ENCODE measurements at places on chromosomes 4 and X.

- DNase-seq: peak; percentile 53
Observed at GRCh38 chrX:154051201-154051810, 31.6 kb upstream of the IRAK1 start.

GRCh38 chr4:81722290-81722851 is 250.7 kb upstream of the RASGEF1B start:
- DNase-seq: peak; percentile 76

- DNase-seq: no peak
Observed at GRCh38 chr4:152488246-152488645, 47.6 kb downstream of the FBXW7 start.

DNA sequence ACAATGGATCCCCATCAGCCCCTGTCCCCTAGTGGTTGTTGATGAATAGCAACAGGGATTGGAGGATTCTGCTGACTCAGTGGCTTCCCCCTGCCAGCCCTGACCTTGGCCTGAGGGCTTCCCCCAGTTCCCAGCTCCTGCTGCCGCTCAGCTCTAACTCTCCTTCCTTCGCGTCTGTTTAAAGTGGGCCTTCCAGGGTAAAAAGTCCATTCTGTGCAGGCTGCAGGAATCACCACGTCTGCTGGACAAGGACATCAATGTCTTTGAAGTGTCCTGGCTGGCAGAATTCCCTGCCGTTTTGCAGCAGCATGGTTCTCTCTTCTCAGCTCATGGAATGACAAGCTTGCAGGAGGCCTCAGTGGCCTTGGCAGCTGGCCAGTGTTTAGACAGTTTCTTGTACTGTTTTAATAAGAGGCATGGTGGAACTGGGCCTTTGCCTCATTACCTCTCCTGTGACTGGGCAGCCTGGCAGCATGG is 152.5 kb upstream of the STX18 start:
- DNase-seq: no peak

- DNase-seq: no peak
Observed at GRCh38 chr4:133483600-133484246, 334.6 kb downstream of the PCDH10 start.

- DNase-seq: no peak
Observed at GRCh38 chrX:34294665-34295064, 162.6 kb upstream of the FAM47A start.

GRCh38 chrX:109274806-109275205 is 207.1 kb downstream of the GUCY2F start:
- no peak for DNase-seq

- no peak for DNase-seq
Observed at GRCh38 chr4:8411351-8412180, 29.0 kb downstream of the ACOX3 start.

DNA sequence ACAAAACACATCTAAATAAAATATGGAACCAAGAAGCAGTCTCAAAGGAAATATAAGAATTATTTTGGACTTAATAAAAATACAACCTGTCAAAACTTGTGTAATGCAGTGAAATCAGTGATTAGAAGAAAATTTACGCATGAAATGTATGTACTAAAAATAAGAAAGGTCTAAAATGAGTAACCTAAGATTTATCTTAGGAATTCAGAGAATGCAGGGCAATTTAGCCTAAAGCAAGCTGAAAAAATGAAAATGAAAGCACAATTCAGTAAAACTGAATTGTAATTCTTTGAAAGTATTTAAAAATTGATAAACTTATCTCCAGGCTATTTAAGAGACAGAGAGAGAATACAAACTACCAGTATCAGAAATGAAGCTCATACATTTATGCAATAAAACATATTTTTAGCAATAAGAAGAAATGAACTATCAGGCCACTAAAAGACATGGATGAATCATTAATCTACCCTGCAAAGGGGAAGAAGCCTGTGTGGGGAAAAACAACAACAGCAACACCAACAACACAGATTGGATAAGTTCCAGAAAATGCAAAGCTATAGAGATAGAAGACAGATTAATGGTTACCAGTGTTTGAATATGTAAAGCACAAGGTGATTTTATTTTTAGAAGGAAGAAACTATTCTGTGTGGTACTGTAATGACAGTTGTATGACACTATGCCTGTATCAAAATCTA is 442.0 kb upstream of the ADGRL3 start:
- no peak for DNase-seq

GRCh38 chr4:168383510-168383909 is 65.0 kb upstream of the DDX60 start:
- no peak for DNase-seq

DNA sequence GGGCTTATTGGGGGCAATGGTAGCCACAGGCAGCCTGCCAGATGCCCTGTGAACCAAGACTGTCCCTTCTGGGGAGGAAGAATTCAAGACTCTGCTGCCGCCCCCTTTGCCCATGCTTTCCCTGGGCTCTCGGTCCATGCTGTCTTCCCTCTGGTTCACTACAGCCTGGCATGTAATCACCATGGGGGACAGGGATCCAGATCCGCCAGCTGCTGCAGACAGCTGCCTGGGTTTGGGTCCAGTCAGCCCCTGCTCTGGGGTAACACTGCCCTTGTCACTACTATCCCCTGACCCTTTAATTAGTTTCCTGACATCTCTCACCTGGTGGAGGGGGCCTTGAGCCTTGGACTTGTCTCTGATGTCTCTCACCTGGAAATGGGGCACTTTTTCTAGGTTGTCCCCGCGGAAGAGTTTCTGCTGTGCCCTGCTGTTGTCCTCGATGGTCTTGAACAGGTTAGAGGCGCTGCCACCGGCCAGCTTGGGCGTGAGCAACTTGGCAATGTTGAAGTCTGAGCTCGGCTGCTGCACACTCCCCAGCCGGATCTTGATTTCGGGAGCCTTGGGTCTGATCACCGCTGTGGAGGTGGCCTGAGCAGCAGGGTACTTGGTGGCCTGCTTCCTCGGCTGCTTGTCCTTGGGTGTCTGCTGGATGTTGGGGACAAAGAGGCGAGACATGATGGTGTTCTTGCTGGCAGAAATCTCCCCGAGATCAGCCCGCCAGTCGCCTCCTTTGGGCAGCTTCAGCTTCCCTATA is 6.4 kb downstream of the C4orf54 start:
- no peak for DNase-seq

GRCh38 chr4:86043755-86044592 is 315.9 kb downstream of the MAPK10 start:
- DNase-seq: peak; percentile 79

- no peak for DNase-seq
Observed at GRCh38 chrX:133924548-133924947, 60.8 kb downstream of the GPC3 start.

- DNase-seq: no peak
Observed at GRCh38 chrX:85419293-85419692, 39.8 kb upstream of the POF1B start.

DNA sequence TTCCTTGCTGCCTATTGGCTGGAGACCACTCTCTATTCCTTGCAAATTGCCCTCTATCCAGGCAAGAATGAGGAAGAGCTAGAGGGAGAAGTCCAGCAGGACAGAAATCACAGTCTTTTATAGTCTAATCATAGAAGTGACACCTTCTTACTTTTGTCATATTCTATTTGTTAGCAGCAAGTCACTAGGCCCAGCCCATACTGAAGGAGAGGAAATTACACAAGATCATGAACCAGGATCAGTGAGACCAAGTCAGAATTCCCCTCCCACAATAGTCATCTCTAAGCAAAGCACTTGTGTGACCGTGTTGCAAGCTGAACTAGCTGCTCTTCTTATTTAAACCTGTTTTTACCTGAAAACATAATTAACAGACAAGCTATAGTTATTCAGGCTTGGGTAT is 317.7 kb downstream of the INPP4B start:
- DNase-seq: no peak

- DNase-seq: no peak
Observed at GRCh38 chrX:78437621-78438020, 110.2 kb upstream of the CYSLTR1 start.

- DNase-seq: no peak
Observed at GRCh38 chr4:186151499-186151898, 39.9 kb upstream of the CYP4V2 start.

DNA sequence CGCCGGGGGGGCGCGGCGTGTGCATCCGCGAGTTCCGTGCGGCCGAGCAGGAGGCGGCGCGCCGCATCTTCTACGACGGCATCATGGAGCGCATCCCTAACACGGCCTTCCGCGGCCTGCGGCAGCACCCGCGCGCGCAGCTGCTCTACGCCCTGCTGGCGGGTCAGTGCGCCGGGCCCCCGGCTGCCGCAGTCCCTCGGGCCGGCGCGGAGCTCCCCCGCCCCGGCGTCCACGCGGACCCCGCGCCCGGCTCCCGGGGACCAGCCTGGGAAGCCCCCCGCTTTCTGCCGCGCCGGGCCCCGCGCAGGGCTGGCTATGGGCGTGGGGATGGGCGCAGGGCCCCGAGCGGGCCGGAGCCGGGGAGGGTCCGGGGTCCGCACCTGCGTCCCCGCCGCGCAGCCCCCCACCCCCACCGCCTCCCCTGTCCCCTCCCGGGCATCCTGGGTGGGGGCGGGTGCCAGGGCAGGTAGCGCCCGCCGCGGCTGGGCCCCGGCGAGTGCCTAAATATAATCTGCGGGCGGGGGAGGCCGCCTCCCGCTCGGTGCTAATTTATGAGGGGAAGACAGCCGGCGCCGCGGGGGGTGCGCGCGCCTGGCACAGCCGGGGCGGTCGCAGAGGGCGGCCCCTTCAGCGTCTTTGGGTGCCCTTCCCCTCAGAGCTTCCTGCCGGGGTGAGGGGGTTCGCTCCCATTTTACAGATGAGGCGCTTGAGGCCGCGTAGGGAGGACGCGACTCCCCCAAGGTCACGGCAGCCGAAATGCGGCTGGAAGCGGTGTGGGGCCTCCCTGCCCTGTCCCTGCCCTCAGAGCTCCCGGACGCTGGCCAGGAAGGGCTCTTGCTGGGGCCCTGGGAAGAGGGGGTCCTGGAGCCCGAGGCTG is 837 bp downstream of the NAT8L start:
- DNase-seq: peak; percentile 66

DNA sequence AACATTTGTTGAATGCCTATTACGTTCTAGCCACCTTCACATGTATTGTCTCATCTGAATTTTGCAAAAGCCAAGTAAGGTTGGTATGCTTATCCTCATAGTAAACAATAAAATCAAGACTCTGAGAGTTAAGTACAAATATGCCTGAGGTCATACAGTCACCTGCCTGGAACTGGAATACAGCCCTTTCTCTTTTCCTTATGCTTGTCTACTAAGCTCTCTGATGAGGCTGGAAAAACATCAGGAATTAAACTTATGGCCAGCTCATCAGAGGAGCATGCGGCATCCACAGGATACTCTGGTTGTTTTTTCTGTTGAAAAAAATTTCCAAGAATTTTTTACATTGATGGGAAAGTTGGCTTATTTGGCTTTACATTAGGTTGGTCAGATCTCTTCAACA is 35.5 kb downstream of the NCAPG start:
- DNase-seq: no peak
